ENCODE measurements at places on chromosomes 13 and 19. TPM values are rescaled to one million over a fixed set of nuclear protein-coding genes. Genes with fewer than 3 reads are reported as not detected.

DNA sequence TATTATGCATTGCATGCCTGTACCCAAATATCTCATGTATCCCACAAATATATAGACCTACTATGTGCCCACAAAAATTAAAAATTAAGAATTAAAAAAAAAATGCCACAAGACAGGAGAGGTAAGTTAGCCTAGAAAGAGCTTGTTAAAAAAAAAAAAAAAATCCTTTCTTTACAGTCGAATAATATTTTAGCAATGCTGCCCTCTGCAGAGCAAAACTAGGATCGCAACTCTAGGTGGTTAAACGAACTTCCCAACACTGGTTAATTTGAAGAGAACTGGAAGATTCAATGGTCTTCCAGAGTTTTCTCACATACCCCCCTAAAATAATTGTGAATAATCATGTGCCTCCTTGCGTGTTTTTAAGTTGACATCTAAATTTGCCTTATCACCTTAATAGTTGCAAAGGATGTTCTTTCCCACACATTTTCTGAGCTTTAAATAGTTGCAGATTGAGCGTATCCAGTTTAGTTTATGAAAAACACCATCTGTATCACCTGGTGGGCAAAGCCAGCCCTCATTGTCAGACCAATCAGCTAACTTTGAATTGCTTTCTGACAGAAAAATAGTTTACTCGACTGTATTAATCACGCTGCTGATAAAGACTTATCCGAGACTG is 47.4 kb upstream of the RCBTB2 start:
- H3K36me3 ChIP-seq: no peaks in the 10 kb centered on the region
- DNase-seq: peak; percentile 73
- H3K4me1 ChIP-seq: peaks cover 11% of the 10 kb centered on the region
- no peaks in the 10 kb centered on the region for H3K27me3 ChIP-seq
- H3K4me3 ChIP-seq: no peak overlapping the region

GRCh38 chr13:102609696-102610095 is 12.9 kb downstream of the TPP2 start:
- no peaks in the 10 kb centered on the region for H3K27me3 ChIP-seq
- DNase-seq: no peak
- no peak overlapping the region for H3K4me3 ChIP-seq
- H3K27ac ChIP-seq: no peak overlapping the region

DNA sequence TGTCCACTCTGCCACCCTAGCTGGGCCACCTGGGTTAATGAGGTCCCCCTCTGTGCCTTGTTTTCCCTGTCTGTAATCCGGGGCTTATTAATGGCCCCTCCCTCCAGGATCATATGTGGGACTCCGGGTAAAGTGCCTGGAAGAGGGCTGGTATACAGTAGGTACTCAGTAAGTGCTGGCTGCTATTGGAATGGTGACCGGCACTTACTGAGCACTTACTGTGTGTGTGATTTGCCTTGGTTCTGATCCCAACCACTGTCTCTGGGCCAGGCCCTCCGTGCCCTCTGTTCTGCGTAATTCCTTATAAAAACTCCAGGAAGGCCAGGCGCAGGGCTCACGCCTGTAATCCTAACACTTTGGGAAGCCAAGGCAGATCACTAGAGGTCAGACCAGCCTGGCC is 30.9 kb upstream of the NCCRP1 start:
- peaks cover 60% of the 10 kb centered on the region for H3K36me3 ChIP-seq
- DNase-seq: no peak
- H3K27me3 ChIP-seq: no peaks in the 10 kb centered on the region
- H3K4me3 ChIP-seq: no peak overlapping the region

DNA sequence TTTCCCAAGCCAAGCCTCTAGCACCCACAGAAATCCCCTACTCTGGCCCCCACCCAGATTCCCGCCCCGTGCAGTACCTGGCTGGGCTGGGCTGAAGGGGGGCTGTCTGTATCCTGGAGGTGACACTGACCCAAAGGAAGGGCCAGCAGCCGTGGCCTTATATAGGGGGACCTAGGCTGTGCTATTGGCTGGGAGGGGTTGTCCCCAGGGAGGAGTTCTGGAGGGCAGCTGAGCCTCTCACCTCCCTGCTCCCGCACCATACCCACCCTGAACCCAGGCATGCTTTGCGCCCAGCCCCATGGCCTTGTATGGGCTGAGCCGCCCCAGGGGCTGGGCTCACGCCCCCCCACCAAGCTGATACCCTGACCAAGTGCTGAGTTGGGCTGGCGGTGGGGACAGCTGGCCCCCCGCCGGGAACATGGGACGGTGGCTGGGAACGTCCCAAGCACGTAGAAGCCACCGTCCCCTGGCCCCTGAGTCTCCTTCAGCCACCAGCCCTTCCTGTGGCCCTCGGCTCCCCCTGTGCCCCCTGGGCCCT is at the start of gene CKM:
Gene CKM, minus strand, starts transcription at position 132 of the 538 bp plus-strand sequence. CDS start 3,162 bp downstream, outside the sequence.
- H3K27ac ChIP-seq: no peak within 1 kb of the TSS
- H3K36me3 ChIP-seq: no peaks in the 10 kb centered on the region
- H3K4me1 ChIP-seq: peaks cover 29% of the 10 kb centered on the region
- no peak within 1 kb of the TSS for H3K4me3 ChIP-seq
- DNase-seq: no peak

DNA sequence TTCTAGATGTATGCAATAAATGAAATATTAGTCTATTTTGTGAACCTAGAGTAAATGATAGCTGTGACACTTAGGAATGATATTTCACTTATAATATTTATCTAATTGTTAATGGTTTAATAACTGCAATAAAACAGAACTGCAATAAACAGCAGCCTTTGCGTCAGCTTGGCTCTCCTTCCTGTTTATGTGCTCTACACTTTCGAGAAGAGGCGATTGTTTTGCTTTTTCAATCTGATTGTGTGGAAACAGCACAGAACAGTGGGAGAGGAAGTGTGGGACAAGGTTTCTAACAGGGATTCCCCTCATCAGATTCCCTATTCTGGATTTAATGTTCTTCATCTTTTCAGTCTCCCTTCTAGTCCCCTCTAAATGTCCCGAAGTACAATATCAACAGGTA is 17.3 kb upstream of the TRPC4 start:
- H3K4me1 ChIP-seq: no peaks in the 10 kb centered on the region
- no peak for DNase-seq
- H3K27ac ChIP-seq: no peak overlapping the region
- no peak overlapping the region for H3K4me3 ChIP-seq

GRCh38 chr13:113748862-113749451 is 10.1 kb upstream of the TMEM255B start:
- no peak overlapping the region for H3K27ac ChIP-seq
- no peaks in the 10 kb centered on the region for H3K36me3 ChIP-seq

- no peaks in the 10 kb centered on the region for H3K27me3 ChIP-seq
- peaks cover 2% of the 10 kb centered on the region for H3K4me1 ChIP-seq
- H3K4me3 ChIP-seq: no peak overlapping the region
- DNase-seq: no peak
- peaks cover 10% of the 10 kb centered on the region for H3K36me3 ChIP-seq
- H3K27ac ChIP-seq: no peak overlapping the region
Measured at GRCh38 chr13:97344265-97345175, 89.4 kb upstream of the RAP2A start.

DNA sequence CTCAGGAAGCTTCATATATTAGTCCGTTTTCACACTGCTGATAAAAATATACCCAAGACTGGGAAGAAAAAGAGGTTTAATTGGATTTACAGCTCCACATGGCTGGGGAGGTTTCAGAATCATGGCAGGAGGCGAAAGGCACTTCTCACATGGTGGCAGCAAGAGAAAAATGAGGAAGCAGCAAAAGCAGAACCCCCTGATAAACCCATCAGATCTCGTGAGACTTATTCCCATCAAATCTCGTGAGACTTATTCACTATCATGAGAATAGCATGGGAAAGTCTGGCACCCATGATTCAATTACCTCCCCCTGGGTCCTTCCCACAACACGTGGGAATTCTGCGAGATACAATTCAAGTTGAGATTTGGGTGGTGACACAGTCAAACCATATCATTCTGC is 23.1 kb downstream of the FLT3 start:
- H3K27me3 ChIP-seq: no peaks in the 10 kb centered on the region
- H3K27ac ChIP-seq: no peak overlapping the region

- peaks cover 11% of the 10 kb centered on the region for H3K36me3 ChIP-seq
- H3K4me3 ChIP-seq: no peak overlapping the region
- H3K27me3 ChIP-seq: no peaks in the 10 kb centered on the region
- H3K4me1 ChIP-seq: no peaks in the 10 kb centered on the region
Measured at GRCh38 chr13:21504379-21504778, 45.3 kb upstream of the ZDHHC20 start.

DNA sequence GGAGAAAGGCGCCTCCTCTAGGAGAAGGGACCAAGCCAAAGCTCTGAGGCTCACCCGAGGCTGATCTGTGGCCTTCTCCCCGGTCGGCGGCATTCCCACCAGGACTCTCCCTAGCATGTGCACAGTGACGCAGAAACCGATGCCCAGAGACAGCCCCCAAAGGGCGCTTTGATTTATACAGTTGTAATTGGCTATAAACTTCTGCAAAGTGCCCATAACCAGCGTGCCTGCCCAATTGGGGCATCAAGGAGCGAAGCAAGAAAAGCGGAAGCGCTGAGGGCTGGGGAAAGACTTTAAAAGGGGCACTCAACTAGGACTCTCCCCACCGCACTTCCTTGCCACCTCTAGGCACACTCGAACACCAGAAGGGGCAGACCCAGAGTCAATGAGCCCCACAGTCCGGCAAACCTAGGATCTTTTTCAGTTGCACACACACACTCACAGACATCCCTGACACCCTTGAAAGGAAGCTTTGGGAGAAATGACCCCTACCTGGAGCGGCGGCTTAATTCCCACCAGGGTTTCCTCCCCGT is 1.8 kb downstream of the CDX2 start:
- H3K36me3 ChIP-seq: no peaks in the 10 kb centered on the region
- no peak overlapping the region for H3K4me3 ChIP-seq
- peaks cover 98% of the 10 kb centered on the region for H3K27me3 ChIP-seq
- H3K27ac ChIP-seq: no peak overlapping the region

- no peak overlapping the region for H3K27ac ChIP-seq
- H3K4me3 ChIP-seq: no peak overlapping the region
- H3K36me3 ChIP-seq: no peaks in the 10 kb centered on the region
- no peaks in the 10 kb centered on the region for H3K27me3 ChIP-seq
- peak; percentile 48 for DNase-seq
- peaks cover 7% of the 10 kb centered on the region for H3K4me1 ChIP-seq
Measured at GRCh38 chr19:42606660-42607351, 12.1 kb upstream of the CEACAM8 start.

- no peak for DNase-seq
- H3K27me3 ChIP-seq: no peaks in the 10 kb centered on the region
- no peaks in the 10 kb centered on the region for H3K36me3 ChIP-seq
- H3K27ac ChIP-seq: no peak overlapping the region
- H3K4me1 ChIP-seq: peaks cover 5% of the 10 kb centered on the region
Measured at GRCh38 chr13:106108346-106108745, 427.1 kb downstream of the EFNB2 start.

DNA sequence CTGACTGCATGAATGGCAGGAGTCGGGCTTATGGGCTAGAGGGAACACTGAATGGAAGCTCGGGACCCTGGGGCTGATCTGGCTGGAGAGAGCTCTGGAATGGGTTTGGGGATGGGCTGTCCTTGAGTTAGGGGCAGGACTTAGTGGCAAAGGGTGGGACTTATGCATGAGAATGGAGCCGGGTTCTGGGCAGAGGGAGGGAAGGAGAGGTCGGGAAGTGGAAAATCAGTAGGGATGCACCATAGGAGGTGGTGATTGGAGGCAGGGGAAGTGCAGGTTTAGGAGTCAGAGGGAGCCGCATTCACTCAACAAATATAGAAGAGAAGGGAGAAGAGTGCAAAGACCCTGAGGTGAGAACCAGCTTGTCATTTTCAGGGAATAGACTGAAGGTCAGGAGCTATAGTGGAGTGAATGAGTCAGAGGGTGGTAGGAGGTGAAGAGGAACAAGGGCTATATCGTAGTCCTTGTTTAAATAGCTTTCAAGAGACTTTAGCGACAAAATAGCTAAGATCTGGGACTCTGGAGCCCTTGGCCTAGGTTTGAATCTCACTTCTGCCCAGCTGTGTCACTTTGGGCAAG is 748 bp downstream of the RAB4B start:
- H3K27me3 ChIP-seq: no peaks in the 10 kb centered on the region
- peaks cover 36% of the 10 kb centered on the region for H3K4me1 ChIP-seq
- no peak for DNase-seq

DNA sequence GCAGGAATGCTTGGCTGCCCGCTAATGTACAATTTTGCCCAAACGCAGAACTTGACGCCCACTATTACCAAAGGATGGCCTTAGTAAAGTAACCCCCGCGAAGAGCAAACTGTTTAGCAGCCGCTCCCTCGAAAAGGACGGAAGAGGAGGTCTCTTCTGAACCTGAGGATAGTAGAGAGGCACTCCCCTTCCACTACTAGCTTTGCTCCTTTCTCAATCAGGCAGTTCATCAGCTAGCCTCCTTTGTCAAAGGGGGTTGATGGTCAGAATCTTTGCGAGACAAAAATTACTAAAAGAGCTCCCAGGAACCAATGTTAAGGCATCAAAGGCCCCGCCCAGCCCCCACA is 534 bp downstream of the CAB39L start:
- H3K4me1 ChIP-seq: peaks cover 4% of the 10 kb centered on the region
- DNase-seq: no peak
- H3K36me3 ChIP-seq: no peaks in the 10 kb centered on the region
- no peaks in the 10 kb centered on the region for H3K27me3 ChIP-seq
- peak overlapping the region; percentile 99 for H3K27ac ChIP-seq

DNA sequence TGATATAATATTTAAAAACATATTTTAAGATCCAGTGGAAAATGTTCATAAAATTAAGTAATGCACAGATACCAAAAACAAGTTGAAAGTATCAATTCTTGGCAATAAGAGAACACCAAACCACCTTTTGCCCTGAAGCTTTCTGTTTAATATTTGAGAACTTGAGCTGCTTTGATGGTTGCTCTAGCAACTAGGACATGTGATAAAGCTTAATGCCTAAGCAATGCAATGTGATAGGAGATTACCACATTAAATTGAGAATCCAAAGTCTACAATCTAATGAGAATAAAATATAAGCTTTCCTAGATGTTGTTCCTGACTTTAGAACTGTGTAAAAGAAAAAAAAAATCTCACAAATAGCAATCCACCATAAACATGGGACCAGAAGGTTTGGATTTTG is 1367.5 kb upstream of the PCDH9 start:
- H3K36me3 ChIP-seq: no peaks in the 10 kb centered on the region
- H3K4me3 ChIP-seq: no peak overlapping the region
- no peak overlapping the region for H3K27ac ChIP-seq
- H3K27me3 ChIP-seq: no peaks in the 10 kb centered on the region

- no peaks in the 10 kb centered on the region for H3K36me3 ChIP-seq
- H3K4me3 ChIP-seq: no peak overlapping the region
- H3K27me3 ChIP-seq: no peaks in the 10 kb centered on the region
- DNase-seq: no peak
- H3K4me1 ChIP-seq: no peaks in the 10 kb centered on the region
Measured at GRCh38 chr13:21619633-21620220, 15.8 kb upstream of the MICU2 start.

- no peaks in the 10 kb centered on the region for H3K36me3 ChIP-seq
- no peaks in the 10 kb centered on the region for H3K4me1 ChIP-seq
- no peak overlapping the region for H3K27ac ChIP-seq
- H3K4me3 ChIP-seq: no peak overlapping the region
- DNase-seq: no peak
Measured at GRCh38 chr13:89393758-89394304, 1722.7 kb downstream of the SLITRK5 start.

GRCh38 chr19:51186323-51186722 is 38.6 kb upstream of the CD33 start:
- DNase-seq: no peak
- H3K27me3 ChIP-seq: no peaks in the 10 kb centered on the region
- no peaks in the 10 kb centered on the region for H3K4me1 ChIP-seq
- no peaks in the 10 kb centered on the region for H3K36me3 ChIP-seq
- H3K4me3 ChIP-seq: no peak overlapping the region

Gene GNG7
- total RNA-seq: 11.4 TPM

Gene ZNF77
- total RNA-seq: 7.4 TPM
